ENCODE measurements at places on chromosomes 12 and 14. TPM values are rescaled to one million over a fixed set of nuclear protein-coding genes. Genes with fewer than 3 reads are reported as not detected.

The RAB35 gene
- 82.0 TPM for total RNA-seq

The TAS2R42 gene
- total RNA-seq, result not detected

The ANKRD33 gene
- not detected for total RNA-seq

The FOXG1 gene
- 0.20 TPM for total RNA-seq

The ACOT4 gene
- total RNA-seq, result 2.2 TPM

The SRSF5 gene
- 252 TPM for total RNA-seq

Measured in A549 treated with Hydrocortisone at 1 μM for 4 hours (cell line).